ENCODE measurements at places on chromosomes 6 and 20. TPM values are rescaled to one million over a fixed set of nuclear protein-coding genes. Genes with fewer than 3 reads are reported as not detected.
A peak's percentile ranks its signal among the peaks of the same experiment; 100 is the strongest.

Gene FHL5
- polyA plus RNA-seq: 1.1 TPM

Gene PPT2
- polyA plus RNA-seq: 30.3 TPM

Gene DAAM2
- polyA plus RNA-seq: 31.8 TPM

Gene GTSF1L
- polyA plus RNA-seq: not detected

Gene LGSN
- polyA plus RNA-seq: not detected

Gene GRM4
- polyA plus RNA-seq: 2.6 TPM

- DNase-seq: no peak
Measured at GRCh38 chr6:163842467-163842866, 427.9 kb downstream of the QKI start.

- no peak for DNase-seq
Measured at GRCh38 chr6:21281366-21281765, 312.2 kb upstream of the SOX4 start.

GRCh38 chr6:131024565-131024964 lies 38.5 kb downstream of the EPB41L2 start:
- DNase-seq: no peak

DNA sequence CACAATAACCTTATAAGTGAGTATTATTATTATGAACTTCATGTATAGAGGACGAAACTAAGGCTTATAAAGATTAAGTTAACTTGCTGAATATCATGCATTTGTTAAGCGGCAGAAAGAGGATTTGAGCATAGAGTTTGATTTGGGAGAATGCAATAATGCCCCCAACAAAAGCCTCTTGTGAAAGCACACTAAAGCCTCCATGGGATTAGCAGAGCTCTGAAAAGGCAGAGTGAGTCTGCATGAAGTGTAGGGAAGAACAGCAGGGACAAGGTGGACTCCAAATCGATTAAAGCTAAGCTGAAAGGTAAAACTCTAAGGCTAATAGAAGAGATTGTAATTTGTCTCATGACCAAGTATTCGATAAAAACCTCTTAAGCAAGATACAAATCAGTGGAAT lies 100.3 kb downstream of the SH3BGRL2 start:
- DNase-seq: no peak

- no peak for DNase-seq
Measured at GRCh38 chr6:154388803-154389202, 32.2 kb upstream of the IPCEF1 start.

- DNase-seq: no peak
Measured at GRCh38 chr6:106141441-106142237, 55.5 kb downstream of the PRDM1 start.

DNA sequence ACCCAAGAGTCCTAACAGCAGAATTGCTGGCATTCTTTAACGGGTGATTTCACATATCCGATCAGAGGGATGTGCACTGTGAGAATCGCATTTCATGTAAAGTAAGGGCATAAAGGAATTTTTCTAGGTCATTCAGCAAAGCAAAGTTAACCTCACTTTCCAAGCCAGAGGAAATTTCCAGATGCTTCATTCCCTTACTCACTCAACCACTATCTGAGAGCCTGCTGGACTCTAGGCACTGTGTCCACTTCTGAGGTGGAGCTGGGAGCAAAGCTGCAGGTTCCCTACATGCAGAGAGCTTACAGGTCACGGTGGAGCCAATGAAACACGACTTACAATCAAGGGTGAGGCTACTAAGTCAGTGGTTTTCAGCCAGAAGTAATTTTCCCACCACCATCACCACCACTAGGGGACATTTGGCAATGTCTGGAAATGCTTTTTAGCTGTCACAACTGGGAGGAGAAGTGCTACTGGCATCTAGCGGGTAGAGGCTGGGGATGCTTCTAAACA lies 34.5 kb upstream of the TSHZ2 start:
- no peak for DNase-seq

GRCh38 chr6:47663462-47664216 lies 34.7 kb upstream of the ADGRF4 start:
- peak; percentile 39 for DNase-seq

DNA sequence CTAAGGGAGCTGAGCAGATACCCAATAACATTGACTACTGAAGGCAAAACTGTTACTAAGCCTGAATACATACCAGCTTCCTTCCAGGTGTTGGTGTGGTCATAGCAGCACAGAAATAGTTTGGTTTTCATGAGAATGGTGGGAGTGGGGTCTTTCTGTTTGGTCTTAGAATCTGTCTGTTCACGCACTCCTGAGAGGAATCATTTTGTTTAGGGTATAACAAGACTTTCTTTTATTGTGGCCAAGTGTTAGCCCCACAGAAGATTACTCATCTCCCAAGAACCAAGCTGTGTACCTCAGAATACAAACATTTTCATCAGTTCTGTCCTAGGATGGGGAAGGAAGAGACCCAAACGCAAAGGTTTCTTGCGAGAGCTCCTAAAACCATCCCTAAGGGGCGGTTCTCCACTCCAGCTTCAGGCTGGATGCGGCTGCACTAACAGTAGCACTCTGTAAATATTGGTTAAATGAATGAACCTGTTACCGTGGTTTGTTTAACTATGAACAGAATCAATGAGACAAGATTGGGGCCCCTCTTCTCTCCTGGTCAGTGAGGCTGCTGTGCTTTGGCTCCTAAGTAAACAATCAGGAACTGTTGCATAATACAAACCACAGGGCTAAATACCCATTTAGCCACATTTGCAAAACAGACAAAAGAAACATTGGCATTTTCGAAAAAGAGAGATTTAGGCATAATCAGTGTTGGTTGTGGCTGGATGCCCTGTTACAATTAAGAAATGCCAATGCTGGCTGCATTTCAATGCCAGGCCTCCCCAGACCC lies 44.9 kb downstream of the SNAP25 start:
- no peak for DNase-seq

GRCh38 chr6:157227202-157228166 lies 95.8 kb downstream of the TMEM242 start:
- DNase-seq: no peak

DNA sequence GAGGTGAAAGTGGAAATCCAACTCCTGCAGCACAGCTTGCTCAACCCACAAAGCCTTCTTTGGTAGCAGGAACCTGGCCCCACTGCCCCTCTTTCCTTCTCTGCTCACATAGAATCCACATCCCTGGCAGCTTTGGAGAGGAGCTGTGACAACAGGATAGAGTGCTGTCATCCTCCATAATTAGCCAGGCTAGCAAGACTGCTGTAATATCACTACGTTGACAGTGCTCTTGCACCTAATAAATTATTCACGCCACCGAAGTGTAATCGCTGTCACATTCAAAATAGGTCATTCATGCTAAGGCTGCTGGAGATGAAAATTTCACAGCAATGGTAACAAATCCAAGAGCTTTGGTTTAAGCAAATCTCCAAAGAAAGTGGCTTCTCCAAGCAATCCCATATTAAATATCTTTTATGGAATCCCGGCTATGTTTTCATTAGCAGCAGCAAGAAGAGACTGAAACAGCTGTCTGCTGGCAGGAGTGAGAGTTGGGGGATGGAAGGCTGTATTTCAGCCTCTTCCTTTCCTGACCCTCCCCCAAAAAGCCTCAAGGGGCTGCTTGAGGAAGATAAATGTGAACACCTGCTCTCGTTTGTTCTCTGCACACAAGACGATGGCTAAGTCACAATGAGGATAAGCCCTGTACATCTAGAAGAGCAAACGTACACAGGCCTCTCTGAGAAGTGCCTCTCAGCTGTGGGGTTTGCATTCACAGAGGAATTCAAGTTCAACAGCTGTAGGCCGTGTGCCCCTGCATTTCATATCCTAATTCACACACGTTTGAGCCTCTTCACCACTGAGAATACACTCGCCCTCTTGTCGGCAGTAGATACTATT lies 16.5 kb downstream of the RIPOR2 start:
- DNase-seq: peak; percentile 76

DNA sequence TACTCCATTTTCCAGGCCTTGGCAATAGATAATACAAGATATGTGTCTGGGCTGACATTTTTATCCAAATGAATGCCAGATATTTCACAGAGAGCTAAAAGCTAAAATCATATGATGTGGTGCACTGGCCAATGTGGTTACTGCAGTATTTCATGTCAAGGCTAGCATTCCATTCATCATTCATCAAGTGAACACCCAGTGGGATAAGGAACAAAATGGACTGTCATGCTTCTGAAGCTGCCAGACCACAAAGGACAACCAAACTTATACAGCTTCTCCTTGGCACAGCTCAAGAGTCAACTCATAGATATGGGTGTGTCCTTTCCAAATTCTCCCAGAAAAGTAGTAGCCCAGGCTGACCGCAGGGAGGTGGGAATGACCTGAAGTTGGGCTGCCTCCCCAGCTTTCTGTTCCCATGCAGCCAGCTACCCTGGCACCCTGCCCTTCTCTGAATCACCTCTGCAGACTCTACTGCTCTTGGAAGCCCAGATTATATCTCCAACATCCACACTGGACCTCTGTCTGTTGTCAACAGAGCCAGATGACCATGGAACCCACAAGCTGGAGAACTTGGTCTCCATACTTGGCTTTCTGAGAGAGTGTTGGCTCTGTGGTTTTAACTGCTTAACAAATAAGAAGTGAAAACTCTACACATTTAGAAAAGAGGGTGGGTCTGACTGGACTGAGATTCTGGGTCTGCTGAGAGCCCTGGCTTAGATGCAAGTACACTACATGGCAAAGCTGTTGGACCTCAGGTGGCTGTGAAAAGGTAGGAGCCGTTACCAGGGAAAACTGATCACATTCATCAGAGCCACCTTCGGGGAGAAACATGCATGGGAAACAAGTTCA lies 122.8 kb downstream of the ALDH8A1 start:
- DNase-seq: peak; percentile 89

Data from muscle of back (tissue), 13 donors.